ENCODE measurements at places on chromosomes 5 and 9. TPM values are rescaled to one million over a fixed set of nuclear protein-coding genes. Genes with fewer than 3 reads are reported as not detected.

NTNG2 gene
- total RNA-seq, result 4.2 TPM

CMYA5 gene
- 0.28 TPM for total RNA-seq

TAF11L10 gene
- not detected for total RNA-seq

HRCT1 gene
- total RNA-seq, result 0.51 TPM

TOR1A gene
- 52.2 TPM for total RNA-seq

TTF1 gene
- total RNA-seq, result 11.0 TPM

ZNF366 gene
- 0.05 TPM for total RNA-seq

FBXW5 gene
- total RNA-seq, result 159 TPM

DMRTA1 gene
- 1.1 TPM for total RNA-seq

C9orf50 gene
- not detected for total RNA-seq

PRRC1 gene
- total RNA-seq, result 66.2 TPM

MUSK gene
- under 0.01 TPM for total RNA-seq

TMC1 gene
- 0.28 TPM for total RNA-seq

PROB1 gene
- total RNA-seq, result 0.59 TPM

FAM78A gene
- 0.74 TPM for total RNA-seq

SLC6A3 gene
- total RNA-seq, result not detected

COL15A1 gene
- total RNA-seq, result 49.9 TPM

PHF24 gene
- 0.30 TPM for total RNA-seq

SPATA31E1 gene
- total RNA-seq, result not detected

WNK2 gene
- total RNA-seq, result not detected

PCDH1 gene
- 0.60 TPM for total RNA-seq

FST gene
- total RNA-seq, result 12.9 TPM

DAP gene
- 67.4 TPM for total RNA-seq

PTGS1 gene
- total RNA-seq, result 2.6 TPM

CDH6 gene
- total RNA-seq, result 82.3 TPM

ANGPTL2 gene
- total RNA-seq, result 19.0 TPM

SLC22A5 gene
- 4.2 TPM for total RNA-seq

GABRA6 gene
- not detected for total RNA-seq

MSX2 gene
- total RNA-seq, result 1.5 TPM

RFESD gene
- 0.59 TPM for total RNA-seq

SLC46A2 gene
- not detected for total RNA-seq

TAF11L5 gene
- total RNA-seq, result not detected

CORO2A gene
- total RNA-seq, result 0.30 TPM

PGM5 gene
- 3.0 TPM for total RNA-seq

PPP2CA gene
- total RNA-seq, result 62.4 TPM

QRFP gene
- not detected for total RNA-seq

OGN gene
- 0.59 TPM for total RNA-seq

SLC6A7 gene
- not detected for total RNA-seq

ANKRD55 gene
- under 0.01 TPM for total RNA-seq

CARD9 gene
- total RNA-seq, result 1.8 TPM

ZCCHC10 gene
- total RNA-seq, result 11.3 TPM

LCN10 gene
- not detected for total RNA-seq

ORM1 gene
- not detected for total RNA-seq

NEUROG1 gene
- not detected for total RNA-seq

STK32A gene
- total RNA-seq, result 3.0 TPM

GNA14 gene
- total RNA-seq, result not detected

PCDHB11 gene
- 0.30 TPM for total RNA-seq

SLC34A3 gene
- total RNA-seq, result not detected

ISL1 gene
- total RNA-seq, result 0.30 TPM

KCNV2 gene
- not detected for total RNA-seq
